IPS DF 6.9 (cell line): ENCODE measurements at places on chromosomes 11 and 22.

GRCh38 chr11:43943931-43944751 lies 1.7 kb downstream of the C11orf96 start:
- no peak for DNase-seq

DNA sequence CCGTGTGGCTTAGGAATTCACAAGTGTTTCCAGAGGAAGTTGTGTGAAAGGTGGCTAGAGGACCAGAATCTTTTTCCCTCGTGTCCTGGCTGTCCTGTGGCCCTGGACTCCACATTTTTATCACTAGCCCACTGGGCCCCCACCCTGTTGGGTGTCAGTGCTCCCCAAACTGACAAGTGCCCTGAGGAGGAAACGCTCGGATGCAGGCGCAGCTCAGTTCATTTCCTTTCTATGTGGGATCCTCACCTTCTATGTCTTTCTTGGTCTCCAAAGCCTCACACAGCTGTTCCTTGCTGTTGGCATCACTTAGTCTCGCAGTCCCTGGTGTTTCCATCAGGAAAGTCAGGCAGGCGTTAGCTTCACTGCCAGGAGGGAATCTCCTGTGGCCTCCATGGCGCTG lies 68.0 kb upstream of the KCNQ1OT1 start:
- no peak for DNase-seq

DNA sequence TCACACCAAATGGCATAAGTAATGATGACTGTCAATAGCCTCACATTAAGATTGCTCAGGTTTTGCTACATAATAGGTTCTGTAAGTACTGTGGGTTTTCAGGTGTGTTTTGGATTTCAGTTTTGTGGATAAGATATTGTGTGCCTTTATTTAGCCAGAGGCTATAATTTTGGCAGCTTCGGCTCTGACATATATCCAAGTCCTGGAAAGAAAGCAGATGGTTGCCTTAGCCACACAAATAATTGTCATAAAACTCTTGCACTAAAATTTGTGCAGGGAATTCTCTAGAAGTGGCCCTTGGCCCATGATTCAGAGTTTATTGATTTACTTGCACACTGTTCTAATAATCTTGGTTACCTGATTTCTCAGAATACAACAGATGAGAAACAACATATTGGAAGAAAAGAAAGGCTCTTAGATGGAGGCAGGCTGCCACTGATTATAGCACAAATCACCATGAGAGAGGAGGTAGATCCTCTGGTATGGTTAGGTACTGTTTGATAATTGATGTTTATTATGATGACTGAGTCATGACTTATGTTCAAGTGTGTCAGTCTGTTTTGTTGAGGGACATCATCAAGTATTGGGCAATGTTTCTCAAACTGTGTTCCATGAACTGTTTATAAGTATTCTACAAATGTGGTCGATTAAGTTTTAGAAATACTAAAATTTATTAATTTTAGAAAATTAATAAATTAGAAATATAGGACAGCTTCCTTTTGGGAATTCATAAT lies 9.6 kb downstream of the REXO2 start:
- no peak for DNase-seq

- no peak for DNase-seq
Observed at GRCh38 chr22:45648301-45649117, 23.1 kb upstream of the ATXN10 start.

GRCh38 chr11:128165572-128165971 lies 421.8 kb downstream of the ETS1 start:
- no peak for DNase-seq

DNA sequence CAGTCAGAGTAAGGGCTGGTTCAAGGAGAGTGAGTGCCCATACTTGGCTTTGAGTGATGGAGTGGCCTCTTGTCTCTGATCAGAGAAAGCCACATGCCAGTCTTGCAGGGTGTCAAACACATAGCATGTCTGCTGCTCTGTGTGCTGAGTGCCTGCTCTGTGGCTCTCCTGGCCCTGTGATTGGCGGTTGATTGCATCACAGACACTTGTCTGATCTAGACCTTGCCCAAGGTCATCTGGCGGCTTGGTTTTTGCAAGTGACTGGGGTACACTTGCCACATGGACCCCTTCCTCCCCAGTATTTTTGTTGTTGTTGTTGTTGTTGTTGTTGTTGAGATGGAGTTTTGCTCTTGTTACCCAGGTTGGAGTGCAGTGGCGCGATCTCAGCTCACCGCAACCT lies 10.3 kb downstream of the OSBP2 start:
- DNase-seq = no peak

DNA sequence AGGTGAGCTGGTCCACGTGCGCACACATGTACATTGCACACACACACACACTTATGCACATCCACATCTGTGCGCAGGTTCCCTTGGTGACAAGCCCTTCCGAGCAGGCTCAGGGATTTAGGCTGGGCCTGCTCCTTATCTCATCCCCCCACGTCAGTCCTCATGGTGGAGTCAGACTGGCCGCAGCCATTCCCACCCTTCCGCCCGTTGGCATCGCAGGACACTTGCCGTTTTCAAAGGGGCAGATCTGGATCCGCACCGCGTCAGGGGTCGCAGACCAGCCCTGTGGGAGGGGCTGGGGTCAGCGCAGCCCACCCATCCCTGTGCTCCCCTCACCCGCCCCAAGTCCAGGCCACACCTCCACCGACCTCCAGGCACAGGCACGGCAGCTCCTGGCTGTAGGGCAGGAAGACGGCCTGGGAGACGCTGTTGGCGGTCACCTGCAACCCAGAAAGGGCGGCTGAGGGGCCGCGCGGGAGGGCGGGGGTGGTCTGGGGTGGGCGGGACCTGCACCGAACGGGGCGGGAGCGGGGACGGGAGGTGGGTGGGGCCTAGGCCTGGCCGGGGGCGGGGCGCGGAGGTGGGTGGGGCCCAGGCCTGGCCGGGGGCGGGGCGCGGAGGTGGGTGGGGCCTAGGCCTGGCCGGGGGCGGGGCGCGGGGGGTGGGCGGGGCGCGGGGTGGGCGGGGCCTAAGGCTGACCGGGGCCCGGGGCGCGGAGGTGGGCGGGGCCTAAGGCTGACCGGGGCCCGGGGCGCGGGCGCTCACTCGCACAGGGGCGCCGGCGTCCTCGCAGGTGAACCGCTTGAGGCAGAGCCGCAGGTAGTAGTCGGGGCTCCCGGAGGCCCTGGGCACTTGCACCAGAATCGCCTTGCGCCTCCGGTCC lies 13.3 kb downstream of the IL17REL start:
- no peak for DNase-seq

- DNase-seq = no peak
Observed at GRCh38 chr11:86800076-86800959, at the start of gene PRSS23. TSS of gene PRSS23 (plus strand) at chr11:86800542. CDS start at chr11:86807644, 7,102 bp downstream.

DNA sequence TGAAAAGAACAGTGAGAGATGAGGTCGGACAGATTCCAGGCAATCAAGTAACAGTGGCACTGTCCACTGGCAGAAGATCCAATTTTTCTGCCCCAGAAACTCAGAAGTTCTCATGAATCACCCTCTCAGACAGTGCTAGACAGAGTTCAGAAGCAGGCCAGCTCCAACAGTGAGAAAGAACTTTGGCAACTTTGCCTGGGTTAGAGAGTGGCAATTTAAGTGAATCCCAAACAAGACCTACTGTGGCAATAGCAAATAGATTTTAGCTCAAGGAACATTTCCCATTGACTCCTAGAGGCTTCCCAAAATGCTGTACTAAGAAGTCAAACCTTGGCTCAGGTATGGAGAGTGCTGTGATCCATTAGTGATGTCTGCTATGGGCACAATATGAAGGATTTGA lies 12.3 kb downstream of the CD44 start:
- no peak for DNase-seq

DNA sequence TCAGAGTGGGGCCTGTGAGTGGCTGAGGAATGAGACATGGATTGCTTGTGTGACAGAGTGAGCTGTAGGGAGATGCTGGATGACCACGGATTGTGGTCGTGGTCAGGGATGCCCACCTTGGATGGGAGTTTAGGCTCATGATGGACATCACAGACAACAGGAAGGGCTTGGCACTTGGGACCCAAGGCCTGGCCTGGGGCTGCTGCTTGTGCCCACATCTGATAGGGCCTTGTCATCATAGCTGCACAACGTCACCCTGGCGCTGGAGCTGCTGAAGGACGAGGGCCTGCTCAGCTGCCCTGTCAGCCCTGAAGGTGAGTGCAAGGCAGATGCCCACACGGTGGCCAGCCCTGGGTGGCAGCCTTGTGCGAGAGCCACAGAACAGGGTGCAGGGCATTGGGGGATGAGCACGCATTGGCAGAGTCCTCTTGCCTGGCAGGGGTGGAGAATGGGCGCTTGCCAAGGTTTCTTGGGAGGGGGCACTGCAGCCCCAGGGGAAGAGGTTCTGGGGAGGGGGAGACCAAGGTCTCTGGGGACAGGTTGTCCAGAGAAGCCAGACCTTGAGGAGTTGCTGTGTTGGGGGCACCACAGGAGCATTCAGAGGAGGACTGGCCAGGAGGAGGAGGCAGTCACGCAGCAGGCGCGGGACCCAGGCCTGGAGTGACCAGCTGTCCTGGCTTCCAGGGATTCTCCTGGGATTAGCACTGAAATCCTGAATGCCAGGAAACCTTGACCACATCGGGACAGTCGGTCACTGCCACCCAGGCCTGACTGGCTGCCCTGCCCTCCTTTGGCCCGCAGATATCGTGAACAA lies 25.0 kb downstream of the PARVG start:
- DNase-seq = no peak

DNA sequence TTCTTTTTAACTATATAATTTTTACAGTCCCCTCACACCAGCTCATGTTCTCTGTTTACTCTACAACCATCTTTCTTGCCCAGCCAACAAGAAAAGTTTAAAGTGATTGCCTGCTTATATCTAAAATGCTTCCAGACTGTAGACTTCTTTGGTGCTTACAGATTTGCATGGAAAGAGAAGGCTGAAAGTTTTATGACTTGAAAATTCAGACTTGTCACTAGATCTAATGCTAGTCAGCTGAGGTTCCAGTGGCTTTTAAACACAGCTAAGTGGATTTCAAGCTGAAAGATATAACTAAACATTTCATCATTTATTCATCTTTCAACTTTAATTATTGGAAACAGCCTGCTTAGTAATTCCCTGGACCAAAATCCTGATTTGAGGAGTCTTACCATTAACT lies 178.4 kb downstream of the NAV2 start:
- DNase-seq = no peak

DNA sequence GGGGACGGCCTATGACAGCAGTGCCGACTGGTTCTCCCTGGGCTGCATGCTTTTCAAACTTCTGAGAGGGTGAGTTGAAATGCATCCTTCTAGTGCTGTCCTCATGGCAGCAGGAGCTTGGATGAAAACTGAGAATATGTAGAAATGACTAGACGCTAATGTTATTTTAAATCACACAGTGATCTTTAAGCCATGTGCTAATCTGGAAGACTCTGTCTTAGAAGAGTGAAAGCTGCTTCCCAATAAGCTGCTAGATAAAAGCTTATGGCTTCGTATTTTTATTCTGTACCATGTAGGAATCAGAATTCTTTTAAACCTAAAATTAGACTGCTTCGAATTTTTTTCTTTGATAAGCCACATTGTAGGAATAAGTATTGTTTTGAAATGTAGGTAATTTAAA lies 46.8 kb upstream of the MYO18B start:
- DNase-seq = no peak
